CD4-positive, CD25-positive, alpha-beta regulatory T cell (primary cell): ENCODE measurements at places on chromosomes 1 and 21. TPM values are rescaled to one million over a fixed set of nuclear protein-coding genes. Genes with fewer than 3 reads are reported as not detected.
A peak's percentile ranks its signal among the peaks of the same experiment; 100 is the strongest.

DNA sequence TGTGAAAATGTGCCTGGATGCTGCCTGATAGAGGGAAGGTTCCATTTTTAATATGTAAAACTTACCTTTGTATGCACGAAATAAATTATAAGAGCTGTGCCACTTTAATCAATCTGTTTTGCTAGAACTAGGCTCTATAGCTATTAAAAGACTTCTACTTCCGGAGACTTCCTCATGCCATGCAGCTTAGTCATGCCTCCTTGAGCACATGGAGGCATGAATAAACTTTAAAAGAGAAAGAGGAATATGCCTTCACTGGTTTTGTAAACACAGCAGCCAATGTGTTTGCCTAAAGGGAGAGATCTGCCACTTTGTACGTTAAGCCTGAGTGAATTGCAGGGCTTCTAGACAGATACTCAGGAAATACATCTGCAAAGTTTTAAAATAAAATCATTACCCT lies 604.6 kb downstream of the LRRIQ3 start:
- no peak for DNase-seq

DNA sequence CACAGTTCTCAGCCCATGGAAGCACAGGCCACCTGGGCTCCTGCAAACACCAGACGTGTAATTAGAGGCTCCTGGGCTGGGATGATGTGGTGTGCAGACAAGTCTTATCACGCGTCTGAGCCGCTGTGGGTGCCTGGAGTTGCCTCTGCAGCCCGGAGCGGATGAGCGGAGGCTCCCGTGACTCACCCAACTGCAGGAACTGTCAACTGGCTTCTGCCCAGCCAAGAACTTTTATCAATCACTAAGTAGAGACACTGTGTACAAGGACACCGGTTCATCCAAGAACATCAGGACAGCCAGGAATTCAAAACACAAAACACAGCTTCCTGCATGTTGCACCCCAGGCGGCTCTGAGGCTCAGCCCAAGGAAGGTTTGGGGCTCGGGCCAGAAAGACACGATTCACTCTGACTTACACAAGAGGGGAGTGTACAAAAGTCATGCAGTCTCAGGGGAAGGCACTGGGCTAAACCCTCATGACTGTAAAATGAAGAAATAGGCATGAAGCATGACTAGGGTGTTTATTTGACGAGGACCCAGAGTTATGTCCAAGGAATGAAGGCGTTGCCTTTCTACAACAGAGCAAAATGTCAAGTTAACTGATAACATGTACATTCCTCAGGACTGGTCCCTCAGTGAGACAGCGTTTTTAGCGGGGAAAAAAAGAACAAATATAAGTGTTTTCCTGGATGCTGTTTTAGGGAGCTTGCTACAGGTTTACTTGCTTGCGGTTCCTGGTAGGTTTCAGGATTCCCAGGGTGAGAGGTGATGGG lies 21.1 kb downstream of the ERRFI1 start:
- DNase-seq: no peak

- DNase-seq: no peak
Measured at GRCh38 chr1:198747127-198747526, 108.3 kb downstream of the PTPRC start.

GRCh38 chr1:3441410-3441847 lies 13.0 kb upstream of the ARHGEF16 start:
- no peak for DNase-seq

DNA sequence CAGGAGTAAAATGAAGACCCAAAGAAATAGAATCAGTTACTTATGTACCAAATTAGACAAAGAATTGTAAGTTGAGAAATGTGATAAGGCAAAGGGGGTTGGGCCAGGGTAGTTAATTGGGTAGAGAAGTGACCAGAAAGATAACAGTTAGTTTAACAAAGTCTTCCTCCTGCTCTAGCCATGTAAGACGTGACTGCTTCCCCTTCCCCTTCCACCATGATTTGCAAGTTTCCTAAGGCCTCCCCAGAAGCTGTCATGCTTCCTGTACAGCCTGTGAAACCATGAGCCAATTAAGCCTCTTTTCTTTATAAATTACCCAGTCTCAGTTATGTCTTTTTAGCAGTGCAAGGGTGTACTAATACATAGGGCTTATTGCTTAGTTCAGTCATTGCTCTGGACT lies 142.0 kb upstream of the PDE4B start:
- no peak for DNase-seq

DNA sequence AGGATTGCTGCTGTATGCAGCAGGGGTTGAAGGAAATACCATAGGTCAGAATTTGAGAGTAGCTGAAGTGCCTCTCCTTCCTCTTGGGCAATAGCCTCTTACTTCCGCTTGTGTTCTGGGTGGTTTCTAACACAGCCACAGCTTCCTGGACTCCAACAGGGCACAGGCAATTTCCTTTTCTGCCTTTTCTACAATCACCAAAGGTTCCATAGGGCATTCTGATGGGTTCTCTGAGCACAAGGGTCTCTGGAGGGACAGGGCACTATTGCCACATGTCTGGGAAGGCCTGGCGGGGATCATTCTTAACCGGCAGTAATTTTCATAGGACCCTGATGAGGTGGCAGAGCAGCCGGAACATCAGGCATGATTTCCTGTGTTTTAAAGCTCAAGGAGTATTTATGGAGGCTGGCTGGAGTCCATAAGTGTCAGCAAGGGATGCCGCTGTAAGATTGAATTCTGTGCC lies 5.5 kb upstream of the AGTRAP start:
- peak; percentile 61 for DNase-seq

- no peak for DNase-seq
Measured at GRCh38 chr1:168498159-168498631, 45.6 kb downstream of the XCL2 start.

DNA sequence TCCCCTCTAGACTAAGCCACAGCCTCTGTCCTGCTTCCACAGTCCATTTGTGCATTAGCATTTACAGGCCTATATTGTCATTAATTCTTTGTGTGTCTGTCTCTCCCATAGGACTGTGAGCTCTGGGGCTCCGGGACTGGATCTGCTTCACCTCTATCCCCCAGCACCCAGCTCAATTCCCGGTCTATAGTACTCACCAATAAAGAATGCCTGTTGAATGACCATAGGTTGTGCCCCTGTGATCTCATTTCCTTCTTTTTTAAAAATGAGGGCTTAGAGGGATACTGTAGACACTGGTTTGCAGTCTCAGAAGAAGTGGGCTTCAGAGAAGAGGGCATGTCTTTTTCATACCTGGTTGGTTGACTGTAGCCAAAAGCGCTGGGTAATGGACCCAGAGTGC lies 8.8 kb upstream of the POU3F1 start:
- DNase-seq: no peak

- no peak for DNase-seq
Measured at GRCh38 chr1:27864264-27864895, 8.0 kb upstream of the THEMIS2 start.

WNT4 gene
- 0.13 TPM for polyA plus RNA-seq

DNA sequence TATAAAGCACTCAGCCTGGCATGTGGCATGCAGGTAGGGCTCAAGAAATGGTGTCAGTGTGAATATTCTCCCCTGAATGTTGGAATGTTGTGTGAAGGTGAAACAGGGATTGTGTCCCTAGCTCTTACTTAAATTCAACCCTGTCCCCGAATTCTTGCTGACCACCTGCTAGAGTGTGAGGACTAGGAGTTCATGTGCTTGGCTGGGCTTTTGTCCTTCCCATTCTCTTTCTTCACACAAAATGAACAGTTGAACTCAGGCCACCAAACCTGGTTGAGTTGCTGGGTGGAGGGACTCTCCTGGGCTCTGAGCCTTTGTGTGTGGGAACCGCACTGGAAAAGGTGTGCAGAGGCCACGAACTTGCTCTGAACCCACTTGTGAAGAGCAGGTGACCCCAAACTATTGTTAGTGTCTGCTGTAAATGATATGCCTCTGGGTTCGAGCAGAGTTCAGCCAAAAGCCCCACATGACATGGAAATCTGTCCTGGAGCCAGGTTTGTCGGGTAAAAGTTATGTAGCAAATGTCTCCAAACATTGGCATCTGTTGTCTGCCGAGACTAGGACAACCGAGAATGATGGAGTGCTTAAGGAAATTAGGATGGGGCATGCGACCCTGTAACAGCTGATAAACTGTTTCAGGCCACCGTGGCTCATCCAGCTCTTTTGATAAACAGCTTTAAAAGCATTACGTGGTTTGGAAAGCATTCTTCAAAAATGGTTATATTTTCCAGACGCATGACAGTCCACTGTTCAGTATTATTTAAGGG lies 144.2 kb downstream of the DHRS3 start:
- DNase-seq: no peak

GRCh38 chr1:6027591-6027990 lies 18.1 kb upstream of the KCNAB2 start:
- no peak for DNase-seq

SPRR2G gene
- not detected for polyA plus RNA-seq

GRCh38 chr1:42364089-42364488 lies 16.5 kb upstream of the RIMKLA start:
- no peak for DNase-seq

ANKRD35 gene
- 0.24 TPM for polyA plus RNA-seq

DNA sequence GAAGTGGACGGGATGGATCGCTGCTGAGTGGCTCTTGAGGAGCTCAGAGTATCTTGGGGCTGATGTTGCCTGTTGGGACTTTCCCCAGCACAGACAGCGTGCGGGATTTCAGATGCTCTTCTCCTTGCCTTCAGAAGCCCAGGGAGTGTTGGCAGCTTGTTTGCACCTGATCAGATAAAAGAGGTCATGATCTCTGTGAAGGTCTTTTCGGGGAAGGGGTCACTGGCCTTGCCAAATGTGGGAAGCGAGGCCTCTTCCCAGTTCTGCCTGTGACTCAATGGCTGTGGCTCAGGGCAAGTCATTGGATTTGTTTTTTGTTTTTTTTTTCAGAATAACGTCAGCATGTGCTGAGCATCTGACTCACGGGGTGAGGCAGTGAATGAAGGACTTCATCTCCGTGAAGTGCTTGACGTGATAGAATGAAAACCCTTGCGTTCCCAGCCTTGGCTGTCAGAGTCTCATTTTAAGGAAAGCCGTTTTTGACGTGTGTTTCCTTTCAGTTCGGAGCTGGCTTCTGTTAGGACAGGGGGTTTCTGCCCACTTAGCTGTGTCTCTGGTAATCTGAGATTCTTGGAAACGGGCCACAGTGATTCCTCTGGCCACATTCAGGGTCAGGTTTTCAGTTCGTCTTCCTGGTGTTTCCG lies 46.7 kb downstream of the GALNT2 start:
- no peak for DNase-seq

ISG20L2 gene
- polyA plus RNA-seq: 15.8 TPM

TRIM17 gene
- 0.41 TPM for polyA plus RNA-seq

GRCh38 chr1:67316918-67317317 lies 9.2 kb downstream of the IL12RB2 start:
- DNase-seq: no peak

ATAD3C gene
- polyA plus RNA-seq: 0.65 TPM
